ENCODE measurements at places on chromosomes 5 and 9. TPM values are rescaled to one million over a fixed set of nuclear protein-coding genes. Genes with fewer than 3 reads are reported as not detected.
A peak's percentile ranks its signal among the peaks of the same experiment; 100 is the strongest.

GDA gene
- not detected for total RNA-seq

GRCh38 chr9:131103024-131103423 lies 6.7 kb downstream of the AIF1L start:
- H3K27me3 ChIP-seq, result no peaks in the 10 kb centered on the region
- DNase-seq, result no peak
- no peak overlapping the region for H3K27ac ChIP-seq
- H3K4me3 ChIP-seq, result no peak overlapping the region
- no peaks in the 10 kb centered on the region for H3K4me1 ChIP-seq

NR5A1 gene
- not detected for total RNA-seq

ACOT12 gene
- not detected for total RNA-seq

DNA sequence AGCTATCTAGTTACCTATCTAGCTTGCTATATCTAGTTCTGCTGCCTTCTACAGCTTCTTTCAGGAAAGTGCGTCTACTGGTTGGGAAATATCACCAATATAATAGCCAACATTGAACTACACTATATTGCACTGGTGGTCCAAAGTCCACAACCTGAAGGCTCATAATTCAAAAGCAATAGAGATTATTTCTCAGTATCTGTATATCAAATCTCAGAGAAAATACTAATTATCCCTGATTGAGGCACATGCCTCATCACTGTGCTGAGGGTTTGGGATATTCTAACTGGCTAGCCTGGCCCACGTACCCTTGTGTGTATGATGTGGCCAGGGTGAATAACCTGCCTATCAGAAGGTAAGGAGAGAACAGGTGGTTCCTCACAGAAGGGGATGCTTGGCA lies 53.8 kb downstream of the SH3RF2 start:
- no peak for DNase-seq
- no peaks in the 10 kb centered on the region for H3K36me3 ChIP-seq
- no peaks in the 10 kb centered on the region for H3K4me1 ChIP-seq
- H3K27ac ChIP-seq, result no peak overlapping the region
- peaks cover 11% of the 10 kb centered on the region for H3K27me3 ChIP-seq

GRCh38 chr5:140018920-140019644 lies 24.0 kb downstream of the NRG2 start:
- peaks cover 6% of the 10 kb centered on the region for H3K27me3 ChIP-seq
- H3K4me1 ChIP-seq, result no peaks in the 10 kb centered on the region
- no peak overlapping the region for H3K4me3 ChIP-seq
- DNase-seq, result no peak
- no peak overlapping the region for H3K27ac ChIP-seq
- no peaks in the 10 kb centered on the region for H3K36me3 ChIP-seq

MCTP1 gene
- total RNA-seq, result not detected

- DNase-seq, result no peak
- peaks cover 30% of the 10 kb centered on the region for H3K27me3 ChIP-seq
- no peak overlapping the region for H3K27ac ChIP-seq
- peaks cover 4% of the 10 kb centered on the region for H3K4me1 ChIP-seq
Observed at GRCh38 chr5:176724472-176724871, 77.2 kb downstream of the TSPAN17 start.

MLANA gene
- not detected for total RNA-seq

GRCh38 chr9:23342291-23342690 lies 483.7 kb downstream of the ELAVL2 start:
- H3K27me3 ChIP-seq, result no peaks in the 10 kb centered on the region
- no peak overlapping the region for H3K27ac ChIP-seq
- no peaks in the 10 kb centered on the region for H3K4me1 ChIP-seq
- no peak overlapping the region for H3K4me3 ChIP-seq
- H3K36me3 ChIP-seq, result no peaks in the 10 kb centered on the region

DNA sequence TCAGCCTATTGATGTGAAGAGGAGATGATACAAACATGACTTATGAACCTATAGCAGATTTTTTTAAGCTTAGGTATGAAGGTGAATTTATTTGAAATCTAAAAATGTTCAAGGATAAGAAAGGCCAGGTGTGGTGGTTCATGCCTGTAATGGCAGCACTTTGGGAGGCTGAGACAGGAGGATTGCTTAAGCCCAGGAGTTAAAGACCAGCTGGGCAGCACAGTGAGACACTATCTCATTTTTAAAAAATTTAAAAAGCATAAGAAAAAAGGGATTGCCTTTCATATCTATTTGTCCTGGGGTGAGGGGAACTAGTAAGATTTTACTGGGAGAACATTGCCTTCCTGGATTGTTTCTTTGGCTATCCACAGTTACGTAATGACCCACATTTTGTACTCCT lies 40.8 kb upstream of the SRP19 start:
- no peaks in the 10 kb centered on the region for H3K27me3 ChIP-seq
- H3K36me3 ChIP-seq, result peaks cover 33% of the 10 kb centered on the region
- no peaks in the 10 kb centered on the region for H3K4me1 ChIP-seq

PCDHA1 gene
- total RNA-seq, result not detected

DNA sequence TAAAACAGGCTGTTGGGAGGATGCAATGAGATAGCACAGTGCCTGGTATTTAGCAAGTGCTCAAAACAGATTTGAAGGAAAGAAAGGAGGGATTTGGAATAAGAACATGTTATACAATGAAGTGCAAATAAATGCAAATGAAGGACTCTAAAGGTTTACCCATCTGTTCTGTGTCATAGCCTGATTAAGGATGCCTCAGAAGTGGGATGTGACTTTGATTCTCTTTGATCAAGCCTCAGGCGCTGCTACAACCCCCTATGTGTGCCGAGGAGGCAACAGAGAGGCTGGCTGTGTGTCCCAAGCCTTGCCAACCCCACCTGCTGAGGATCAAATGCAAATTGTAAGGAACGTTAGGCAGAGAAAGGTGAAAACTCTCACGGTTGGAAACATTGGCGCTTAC lies 27.2 kb downstream of the GGTA1 start:
- H3K4me3 ChIP-seq, result no peak overlapping the region
- H3K36me3 ChIP-seq, result no peaks in the 10 kb centered on the region
- DNase-seq, result no peak
- no peak overlapping the region for H3K27ac ChIP-seq
- peaks cover 30% of the 10 kb centered on the region for H3K27me3 ChIP-seq
- no peaks in the 10 kb centered on the region for H3K4me1 ChIP-seq

GRCh38 chr5:4716781-4717180 lies 423.3 kb upstream of the ADAMTS16 start:
- H3K27me3 ChIP-seq, result no peaks in the 10 kb centered on the region
- no peak overlapping the region for H3K27ac ChIP-seq
- no peaks in the 10 kb centered on the region for H3K4me1 ChIP-seq
- no peak for DNase-seq

GRCh38 chr5:140108093-140109017 lies 5.6 kb upstream of the PURA start:
- peak; percentile 31 for DNase-seq
- H3K4me1 ChIP-seq, result peaks cover 49% of the 10 kb centered on the region
- H3K27me3 ChIP-seq, result peaks cover 41% of the 10 kb centered on the region
- H3K27ac ChIP-seq, result peak overlapping the region; percentile 94

DNA sequence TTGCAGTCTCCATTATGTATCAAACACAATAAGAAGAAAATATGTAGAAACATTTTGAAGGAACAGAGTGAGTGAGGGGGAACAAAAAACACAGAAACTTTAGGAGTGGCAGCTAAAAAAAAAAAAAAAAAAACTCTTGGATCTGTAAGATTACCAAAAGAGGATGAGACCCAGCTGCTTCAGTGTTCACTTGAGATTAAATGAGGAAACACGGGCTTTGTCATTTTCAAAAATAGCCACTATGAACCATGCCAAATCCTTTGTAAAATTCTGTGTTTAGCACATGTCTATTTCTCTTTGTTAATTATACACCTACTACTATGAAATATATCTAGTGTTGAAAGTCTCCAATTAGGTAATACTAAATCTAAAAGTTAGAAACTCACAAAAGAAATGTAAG lies 485.9 kb downstream of the EFNA5 start:
- no peaks in the 10 kb centered on the region for H3K4me1 ChIP-seq
- no peak overlapping the region for H3K27ac ChIP-seq
- H3K36me3 ChIP-seq, result no peaks in the 10 kb centered on the region
- no peaks in the 10 kb centered on the region for H3K27me3 ChIP-seq

GRCh38 chr9:129611307-129611800 lies 9.5 kb downstream of the C9orf50 start:
- DNase-seq, result no peak
- H3K27ac ChIP-seq, result peak overlapping the region; percentile 75
- peaks cover 35% of the 10 kb centered on the region for H3K4me1 ChIP-seq

- no peak overlapping the region for H3K4me3 ChIP-seq
- H3K27me3 ChIP-seq, result no peaks in the 10 kb centered on the region
- peaks cover 8% of the 10 kb centered on the region for H3K36me3 ChIP-seq
- DNase-seq, result no peak
Observed at GRCh38 chr5:143024228-143024920, 254.2 kb downstream of the ARHGAP26 start.

CLIC3 gene
- total RNA-seq, result 4.4 TPM

DNA sequence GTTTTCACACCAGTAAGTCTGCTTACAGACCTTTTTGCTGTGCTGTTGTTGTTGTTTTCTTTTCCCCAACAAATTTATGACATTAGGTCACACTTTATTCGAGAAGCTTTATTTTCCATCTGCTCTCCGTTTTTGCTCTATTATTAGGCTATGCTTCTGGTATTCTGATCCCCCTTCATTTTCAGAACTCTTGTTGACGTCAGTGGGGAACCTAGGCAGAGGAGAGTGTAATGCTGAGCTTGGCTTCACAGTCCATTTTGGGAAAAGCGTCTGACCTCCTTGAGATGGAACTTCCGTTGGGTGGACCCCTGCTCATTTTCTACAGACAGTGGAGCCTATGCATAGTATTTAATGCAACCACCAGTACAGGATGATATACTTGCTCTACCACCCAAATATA lies 387.9 kb upstream of the MEF2C start:
- peaks cover 3% of the 10 kb centered on the region for H3K27me3 ChIP-seq
- H3K36me3 ChIP-seq, result no peaks in the 10 kb centered on the region
- H3K27ac ChIP-seq, result no peak overlapping the region
- no peak for DNase-seq

FOXI1 gene
- total RNA-seq, result not detected

SMIM32 gene
- total RNA-seq, result not detected

DNA sequence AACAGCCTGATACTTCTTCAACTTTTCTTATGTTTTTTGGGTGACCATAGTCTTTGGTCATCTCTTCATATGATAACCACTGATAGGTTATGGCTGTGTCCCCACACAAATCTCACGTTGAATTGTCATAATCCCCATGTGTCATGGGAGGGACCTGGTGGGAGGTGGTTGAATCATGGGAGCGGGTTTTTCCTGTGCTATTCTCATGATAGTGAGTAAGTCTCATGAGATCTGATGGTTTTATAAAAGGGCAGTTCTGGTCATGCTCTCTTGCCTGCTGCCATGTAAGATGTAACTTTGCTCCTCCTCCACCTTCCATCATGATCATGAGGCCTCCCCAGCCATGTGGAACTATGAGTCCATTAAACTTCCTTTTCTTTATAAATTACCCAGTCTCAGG lies 8.7 kb downstream of the RHOBTB3 start:
- H3K4me1 ChIP-seq, result no peaks in the 10 kb centered on the region
- no peak overlapping the region for H3K27ac ChIP-seq
- DNase-seq, result no peak

DNA sequence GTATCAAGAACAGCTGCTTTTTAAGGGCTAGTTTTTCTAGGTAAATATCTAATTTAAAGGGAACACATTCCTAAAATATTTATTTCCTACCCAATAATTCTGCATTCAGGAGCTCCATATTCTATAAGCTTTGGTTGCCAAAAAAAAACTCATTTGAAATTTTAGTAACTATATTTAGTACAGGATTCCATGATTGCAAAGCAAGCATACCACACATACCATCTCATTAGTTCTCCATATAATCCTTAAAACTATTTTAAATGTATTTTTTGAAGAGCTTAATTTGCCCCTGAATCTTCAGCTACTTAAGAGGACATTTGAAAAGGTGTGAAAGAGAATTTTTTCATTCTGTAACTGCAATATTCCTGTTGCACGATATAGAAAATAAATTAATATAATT lies 877.0 kb downstream of the NR2F1-AS1 start:
- no peaks in the 10 kb centered on the region for H3K36me3 ChIP-seq
- no peak for DNase-seq
- no peaks in the 10 kb centered on the region for H3K27me3 ChIP-seq

CDC20B gene
- total RNA-seq, result 0.12 TPM

DNA sequence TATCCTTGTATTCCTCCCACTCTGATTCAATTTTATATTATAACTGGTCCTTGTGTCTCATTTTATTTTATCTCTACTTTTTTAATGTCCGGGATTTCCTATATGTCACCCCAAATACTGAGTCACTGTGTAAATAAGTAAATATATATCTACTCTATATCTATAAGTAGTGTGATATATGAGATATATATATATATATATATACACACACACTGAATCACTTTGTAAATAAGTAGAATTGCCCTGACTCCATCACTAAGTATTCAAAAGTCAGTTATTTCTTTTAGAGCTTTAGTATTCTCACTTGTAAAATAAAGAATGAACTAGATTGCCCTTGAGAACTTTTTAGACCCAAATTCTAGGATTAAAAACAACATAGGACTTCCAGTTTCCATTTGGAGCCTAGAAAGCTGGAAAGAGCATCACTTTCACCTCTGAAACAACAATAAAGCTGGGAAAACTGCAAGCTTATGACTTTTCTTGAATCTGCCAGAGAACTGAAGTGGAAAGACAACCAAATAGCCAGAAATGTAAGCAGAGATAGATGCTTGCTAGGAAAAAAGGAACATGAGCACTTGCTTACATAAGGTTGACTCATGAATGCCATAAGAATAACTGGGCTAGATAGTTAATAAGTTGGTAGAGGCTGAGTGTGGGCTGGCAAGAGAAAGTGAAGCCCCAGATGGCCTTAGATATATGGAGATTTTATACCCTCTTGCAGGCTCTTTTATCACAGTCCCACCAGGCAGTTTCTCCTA lies 171.1 kb upstream of the TLX3 start:
- no peaks in the 10 kb centered on the region for H3K27me3 ChIP-seq
- no peak overlapping the region for H3K27ac ChIP-seq
- H3K4me1 ChIP-seq, result no peaks in the 10 kb centered on the region

TAF1L gene
- not detected for total RNA-seq

PIP5KL1 gene
- total RNA-seq, result 4.1 TPM

- no peaks in the 10 kb centered on the region for H3K4me1 ChIP-seq
- H3K27me3 ChIP-seq, result peaks cover 2% of the 10 kb centered on the region
- no peak for DNase-seq
- H3K36me3 ChIP-seq, result no peaks in the 10 kb centered on the region
Observed at GRCh38 chr9:72615931-72616330, 94.5 kb downstream of the TMC1 start.

MEIKIN gene
- total RNA-seq, result not detected

PRLR gene
- not detected for total RNA-seq

- peaks cover 4% of the 10 kb centered on the region for H3K4me1 ChIP-seq
- H3K4me3 ChIP-seq, result no peak overlapping the region
- DNase-seq, result no peak
Observed at GRCh38 chr9:91677331-91677730, 253.7 kb upstream of the NFIL3 start.

DNA sequence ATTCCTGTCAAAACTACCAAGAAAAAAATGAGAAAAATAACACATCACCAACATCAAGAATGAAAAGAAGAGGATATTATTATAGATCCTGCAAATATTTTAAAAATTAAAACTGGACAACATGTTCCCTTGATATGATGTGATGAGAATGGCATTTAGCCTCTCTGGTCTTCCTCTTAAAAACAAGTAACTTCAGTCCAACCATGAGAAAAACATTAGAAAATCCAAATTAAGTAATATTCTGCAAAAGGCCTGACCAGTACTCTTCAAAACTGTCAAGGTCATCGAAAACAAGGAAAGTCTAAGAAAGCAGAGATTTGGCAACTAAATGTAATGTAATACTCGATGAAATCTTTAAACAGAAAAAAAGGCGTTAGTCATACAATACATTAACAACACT lies 167.1 kb upstream of the SNX2 start:
- H3K27me3 ChIP-seq, result no peaks in the 10 kb centered on the region
- H3K36me3 ChIP-seq, result no peaks in the 10 kb centered on the region
- no peak for DNase-seq
- no peak overlapping the region for H3K4me3 ChIP-seq

FCN2 gene
- total RNA-seq, result not detected

Data from activated CD4-positive, alpha-beta T cell treated with anti-CD3 and anti-CD28 coated beads, Interleukin-2, amount 10 ng/mL, durations not matched to agents 7 days and 5 days (primary cell).